Cortex of kidney (tissue), 1 donor: ENCODE measurements at places on chromosomes 5 and 9.

DNA sequence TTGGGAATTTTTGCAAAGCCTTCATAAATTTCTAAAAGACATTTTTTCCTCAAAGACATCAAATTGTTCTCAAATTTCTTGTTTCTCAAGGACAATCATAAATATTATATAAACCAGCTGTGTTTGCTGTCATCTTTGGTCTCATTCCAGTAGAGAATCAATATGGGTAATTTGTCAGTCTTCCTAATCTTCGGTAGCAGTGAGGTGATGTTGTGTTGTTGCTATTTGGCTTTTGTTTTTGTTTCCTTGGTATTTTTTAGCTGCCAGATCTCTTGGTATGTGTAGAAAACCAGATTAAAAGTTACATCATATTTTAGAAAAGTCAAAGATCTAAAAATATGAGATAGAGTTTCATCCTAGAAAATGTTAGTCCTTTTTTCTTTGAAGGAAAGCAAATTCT lies 87.5 kb downstream of the CAMK4 start:
- no peak for DNase-seq

- no peak for DNase-seq
Measured at GRCh38 chr9:111744363-111744762, 50.4 kb downstream of the SHOC1 start.

GRCh38 chr5:95417971-95418370 lies 26.8 kb downstream of the FAM81B start:
- DNase-seq, result no peak

- DNase-seq, result no peak
Measured at GRCh38 chr5:82259172-82259800, 18.9 kb downstream of the RPS23 start.

GRCh38 chr9:5696884-5697283 lies 68.0 kb downstream of the RIC1 start:
- DNase-seq, result no peak

GRCh38 chr5:150248946-150249345 lies 40.6 kb downstream of the CAMK2A start:
- no peak for DNase-seq

DNA sequence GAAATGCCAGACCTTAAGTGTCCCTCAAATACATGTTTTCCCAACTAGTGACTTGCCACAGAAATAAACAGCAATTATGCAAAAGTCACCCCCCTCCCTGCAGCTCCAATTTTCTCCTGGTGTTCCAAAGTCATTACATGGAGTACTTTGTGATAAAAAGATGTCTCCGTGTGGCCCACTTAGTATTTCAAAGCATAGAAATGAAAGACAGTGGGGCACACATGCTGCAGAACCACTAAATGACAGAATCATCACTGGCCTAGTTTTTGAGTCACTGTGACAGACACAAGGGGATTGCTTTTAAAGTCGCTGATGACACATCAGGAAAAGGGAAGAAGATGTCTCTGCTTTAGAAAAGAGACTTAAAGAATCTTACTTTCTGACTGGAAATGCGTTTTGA lies 323.4 kb downstream of the PSAT1 start:
- no peak for DNase-seq

GRCh38 chr5:31153521-31153920 lies 40.0 kb upstream of the CDH6 start:
- no peak for DNase-seq

DNA sequence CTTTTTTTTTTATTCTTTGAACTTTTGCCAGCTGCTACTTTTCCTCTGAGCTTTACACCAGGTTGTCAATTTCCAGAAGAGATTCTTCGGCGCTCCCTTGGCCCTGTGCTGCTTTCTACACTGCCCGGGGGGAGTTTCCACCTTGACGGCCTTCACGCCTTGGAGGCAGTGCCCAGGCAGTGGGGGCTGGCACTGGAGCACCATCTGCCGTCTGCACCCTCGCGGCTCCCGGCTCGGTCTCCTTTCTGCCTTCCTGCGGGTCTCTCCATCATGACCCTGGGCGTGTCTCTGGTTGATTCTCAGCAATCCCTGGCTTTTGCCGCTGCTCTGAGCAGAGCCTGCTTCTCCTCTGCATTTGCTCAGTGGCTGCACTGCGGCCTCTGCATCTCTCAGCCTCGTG lies 2.9 kb downstream of the SLC6A18 start:
- no peak for DNase-seq

- DNase-seq, result no peak
Measured at GRCh38 chr9:99579964-99580363, 241.7 kb upstream of the NR4A3 start.

DNA sequence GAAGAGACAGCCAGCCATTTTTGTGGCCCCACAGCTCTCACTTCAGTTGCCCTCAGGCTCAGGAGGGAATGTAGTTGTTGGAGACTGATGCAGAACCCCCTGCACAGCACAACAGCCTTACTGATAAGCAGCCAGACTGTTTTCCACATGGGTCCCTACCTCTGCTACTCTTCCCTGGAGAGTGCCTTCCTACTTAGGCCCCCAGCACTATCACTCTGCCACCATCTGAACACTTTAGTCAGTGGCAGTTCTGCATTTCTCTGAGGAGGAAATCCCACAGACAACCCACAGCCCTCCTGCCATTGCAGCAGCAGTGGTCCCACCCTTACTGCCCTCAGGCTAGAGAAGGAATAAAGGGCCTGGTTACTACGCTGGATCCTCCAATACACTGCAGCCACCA lies 61.8 kb upstream of the PTPRD start:
- DNase-seq, result no peak

- DNase-seq, result no peak
Measured at GRCh38 chr5:38595132-38595745, 38.8 kb upstream of the LIFR start.

DNA sequence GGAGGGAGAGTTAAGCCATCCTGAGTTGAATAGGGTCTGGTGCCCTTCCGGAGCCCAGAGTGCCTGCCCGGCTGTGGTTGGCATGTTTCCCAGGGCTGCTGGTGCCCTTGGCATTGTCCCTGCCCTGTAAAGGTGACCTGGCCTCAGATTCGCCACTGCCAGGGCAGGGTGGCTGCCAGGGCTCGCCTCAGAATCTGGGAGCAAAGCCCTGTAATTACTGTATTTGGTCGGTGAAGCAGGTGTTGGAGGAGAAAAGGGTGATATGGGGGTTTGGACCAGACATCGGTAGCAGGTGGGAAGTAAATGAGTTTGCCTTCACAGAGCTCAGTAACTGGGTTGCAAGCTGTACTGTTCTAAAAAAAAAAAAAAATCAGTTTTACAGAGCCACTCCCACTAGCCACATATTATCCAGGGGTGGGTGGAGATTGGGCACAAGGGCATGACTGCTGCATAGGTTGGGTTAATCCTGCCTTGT lies 47.6 kb downstream of the RGS3 start:
- DNase-seq, result no peak

GRCh38 chr5:35316611-35317274 lies 86.5 kb upstream of the PRLR start:
- DNase-seq, result no peak

DNA sequence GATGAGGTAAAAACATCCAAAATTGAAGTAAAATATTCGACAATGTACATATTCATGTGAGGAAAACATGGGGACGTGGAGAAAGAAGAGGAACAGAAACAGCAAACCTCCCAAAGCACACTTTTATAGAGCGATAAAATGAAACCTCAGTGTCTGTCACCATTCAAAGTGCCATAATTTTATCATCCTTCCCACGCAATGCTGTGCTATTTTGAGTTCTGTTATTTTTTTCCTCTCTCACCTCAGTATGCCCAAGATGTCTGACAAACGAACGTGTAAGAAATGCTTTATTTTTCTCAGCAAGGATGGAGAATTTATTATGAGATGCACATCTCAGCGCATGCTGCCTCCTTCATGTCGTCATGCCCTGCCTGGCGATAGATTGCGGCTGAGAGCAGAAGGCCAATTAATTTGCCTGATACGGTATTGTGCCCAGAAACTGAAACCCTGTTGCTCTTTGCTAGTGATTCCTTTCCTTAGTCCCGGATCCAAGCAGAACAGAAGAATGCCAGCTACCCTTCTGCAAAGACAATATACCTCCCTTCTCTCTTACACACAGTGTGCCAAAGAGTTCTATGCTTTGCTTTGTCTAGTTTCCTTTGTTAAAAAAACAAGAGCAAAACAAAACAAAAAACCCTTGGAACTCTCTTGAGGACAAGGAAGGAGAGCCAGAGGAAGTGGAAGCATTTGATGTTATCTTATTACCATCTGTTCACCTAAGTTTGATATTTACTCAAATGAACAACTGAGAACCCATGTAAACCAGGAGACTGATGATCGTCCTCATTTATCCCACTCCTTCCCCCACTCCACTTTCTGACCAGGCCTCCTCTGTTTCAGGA lies 192.4 kb downstream of the SEMA6A start:
- DNase-seq, result no peak

- no peak for DNase-seq
Measured at GRCh38 chr5:125578551-125578950, 832.1 kb upstream of the ZNF608 start.

DNA sequence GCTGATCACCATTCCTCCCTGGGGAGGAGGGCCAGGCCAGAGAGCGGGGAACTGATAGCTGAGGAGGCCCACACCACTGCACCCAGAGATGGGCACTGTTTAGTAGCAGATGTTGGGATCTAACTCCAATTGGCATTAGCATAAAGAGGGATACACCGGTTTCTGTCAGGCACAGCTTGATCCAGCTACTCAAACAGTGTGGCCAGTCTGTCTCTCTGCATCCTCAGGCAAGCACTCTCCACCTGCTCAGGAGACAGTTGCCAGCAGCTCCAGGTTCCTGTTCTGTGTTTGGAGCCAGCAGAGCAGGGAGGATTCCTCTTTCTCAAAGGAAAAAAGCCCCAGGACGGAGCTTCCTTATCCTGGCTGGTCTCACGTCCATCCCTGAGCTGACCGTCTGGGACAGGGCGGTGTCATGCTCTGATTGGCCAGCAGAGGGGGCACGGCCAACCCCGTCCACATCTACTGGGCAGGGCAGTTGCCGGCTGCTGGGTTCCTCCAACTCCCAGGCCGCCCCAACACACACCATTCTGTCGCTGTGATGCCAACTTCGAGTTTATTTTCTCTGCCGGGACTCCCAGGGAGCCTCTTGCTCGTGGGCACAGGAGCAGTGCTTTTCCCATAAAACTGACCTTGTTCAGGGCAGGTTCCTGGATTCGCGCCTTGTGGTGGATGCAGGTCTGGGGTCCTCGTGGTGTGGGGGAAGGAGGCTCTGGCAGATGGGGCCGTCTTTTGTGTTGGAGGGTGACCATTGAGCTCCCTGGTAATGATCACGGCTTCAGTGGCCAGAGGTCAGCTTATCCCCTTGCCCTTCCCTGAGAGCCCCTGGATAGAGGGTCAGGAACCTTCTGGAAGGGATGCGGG lies 47.9 kb downstream of the COL5A1 start:
- no peak for DNase-seq

GRCh38 chr5:69451941-69452647 lies 37.2 kb downstream of the MARVELD2 start:
- no peak for DNase-seq

DNA sequence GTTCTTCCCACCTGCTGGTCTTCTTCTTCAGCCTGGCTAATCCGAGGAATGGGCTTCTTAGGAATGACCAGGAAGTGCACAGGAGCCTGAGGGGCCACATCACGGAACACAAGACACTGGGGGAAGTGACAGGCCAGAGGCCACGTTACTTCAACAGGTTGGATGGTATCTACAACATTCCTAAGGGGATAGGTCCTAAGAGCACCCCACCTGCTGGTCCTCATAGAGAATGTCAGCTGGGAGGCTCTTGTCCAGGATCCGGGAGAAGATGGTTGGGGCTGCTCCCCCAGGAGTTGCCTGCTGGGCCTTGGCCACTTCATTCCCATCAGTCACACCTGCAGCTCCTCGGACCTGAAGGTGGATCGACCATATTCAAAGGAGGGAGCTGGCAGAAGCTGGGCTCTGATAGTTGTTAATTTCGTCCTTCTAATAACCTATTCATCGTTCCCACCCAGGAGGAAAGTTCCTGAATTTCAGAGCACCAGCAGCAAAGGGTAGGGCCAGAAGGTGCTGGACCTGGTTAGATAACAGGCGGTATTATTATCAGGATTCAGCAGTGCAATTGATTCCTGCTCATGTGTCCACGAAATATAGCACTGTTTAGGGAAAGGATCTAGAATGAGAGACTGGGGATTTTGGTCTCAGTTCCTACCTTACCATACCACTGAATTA lies 1.3 kb downstream of the HINT2 start:
- DNase-seq, result no peak

DNA sequence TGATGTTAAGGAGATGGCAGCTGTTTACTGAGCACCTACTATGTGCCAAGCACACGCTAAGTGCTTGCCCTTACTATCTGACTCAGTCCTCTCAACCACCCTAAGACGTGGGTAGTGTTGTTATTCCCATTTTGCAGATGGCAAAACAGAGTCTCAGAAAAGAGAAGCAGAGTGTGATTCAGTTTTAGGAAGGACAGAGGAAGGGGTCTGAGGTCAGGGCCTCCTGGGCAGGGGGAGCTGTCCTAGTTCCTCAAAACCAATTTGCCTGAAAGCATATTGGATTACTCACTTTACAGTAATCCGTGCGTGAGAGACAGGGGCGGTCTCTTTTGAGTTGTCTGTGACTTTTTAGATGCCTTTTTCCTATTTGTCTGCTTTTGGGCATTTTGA lies 23.2 kb downstream of the DNM1 start:
- DNase-seq, result no peak

DNA sequence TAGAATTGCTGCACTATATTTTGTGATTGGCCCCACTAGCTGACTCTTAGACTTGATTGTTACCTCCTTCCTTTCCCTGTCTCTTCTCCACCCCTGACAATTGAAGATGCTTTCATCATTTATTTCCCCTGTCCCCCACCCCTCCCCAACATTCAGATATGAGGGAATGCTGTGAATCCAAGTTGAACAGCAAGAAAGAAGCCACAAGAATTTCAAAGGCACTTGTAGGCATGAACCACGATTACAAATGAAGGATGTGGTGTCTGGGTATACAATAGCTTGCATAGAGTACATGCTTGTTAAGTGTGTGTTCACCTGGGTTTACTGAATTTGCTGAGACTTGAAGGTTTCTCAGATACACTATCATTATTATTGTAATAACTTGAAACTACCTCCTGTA lies 78.3 kb upstream of the TRIO start:
- DNase-seq, result no peak

- no peak for DNase-seq
Measured at GRCh38 chr9:98992107-98992884, 48.6 kb downstream of the COL15A1 start.

DNA sequence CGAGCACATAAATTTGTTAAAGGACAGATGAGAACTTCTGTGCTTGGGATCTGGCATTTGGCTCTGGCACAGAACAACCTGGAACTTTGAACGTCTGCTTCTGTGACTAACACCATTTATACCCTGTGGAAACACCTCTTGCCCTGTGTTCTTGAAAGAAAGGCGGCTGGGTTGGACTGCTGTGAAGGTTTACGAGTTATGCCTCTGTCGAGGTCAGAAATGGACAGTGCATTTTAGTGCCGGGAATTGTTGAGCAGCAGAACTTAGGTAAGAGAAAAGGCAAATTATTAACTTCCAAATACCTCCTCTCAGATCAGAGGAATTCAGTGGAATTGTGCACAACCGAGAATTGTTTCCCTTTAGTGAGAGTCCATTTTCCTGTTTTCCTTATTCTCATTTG lies 14.1 kb upstream of the INIP start:
- no peak for DNase-seq

- DNase-seq, result no peak
Measured at GRCh38 chr9:4464911-4465513, 25.3 kb upstream of the SLC1A1 start.
